ENCODE measurements at places on chromosomes 2 and 18.

DNA sequence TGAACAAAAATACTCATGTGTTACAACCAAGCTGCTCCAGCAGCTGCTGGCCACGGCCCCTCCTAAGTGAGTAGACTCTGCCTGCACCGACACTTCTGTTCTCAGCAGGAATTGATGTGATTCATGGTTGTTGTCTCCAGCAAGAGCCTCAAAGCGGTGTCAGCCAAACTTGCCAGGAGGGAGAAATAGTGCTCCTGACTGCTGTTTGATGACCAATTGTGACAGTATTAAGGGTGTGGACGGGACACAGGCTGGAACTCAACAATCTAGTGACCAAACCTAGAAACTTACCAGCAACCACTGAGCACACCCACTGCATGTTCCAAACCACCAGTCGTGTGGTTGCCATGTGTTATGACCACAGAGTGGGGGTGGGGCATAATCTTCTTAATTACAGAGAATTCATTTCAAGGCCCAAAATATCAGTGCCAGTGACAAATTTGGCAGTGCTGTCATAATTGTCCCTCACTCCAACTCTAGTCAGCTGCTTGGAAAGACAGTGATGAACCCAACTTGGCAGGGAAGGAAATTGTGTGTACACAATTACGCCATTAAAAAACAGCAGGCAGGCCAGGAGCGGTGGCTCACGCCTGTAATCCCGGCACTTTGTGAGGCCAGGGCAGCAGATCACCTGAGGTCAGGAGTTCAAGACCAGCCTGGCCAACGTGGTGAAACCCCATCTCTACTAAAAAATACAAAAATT, 30.4 kb downstream of the FBLN7 start:
- no peak for DNase-seq

DNA sequence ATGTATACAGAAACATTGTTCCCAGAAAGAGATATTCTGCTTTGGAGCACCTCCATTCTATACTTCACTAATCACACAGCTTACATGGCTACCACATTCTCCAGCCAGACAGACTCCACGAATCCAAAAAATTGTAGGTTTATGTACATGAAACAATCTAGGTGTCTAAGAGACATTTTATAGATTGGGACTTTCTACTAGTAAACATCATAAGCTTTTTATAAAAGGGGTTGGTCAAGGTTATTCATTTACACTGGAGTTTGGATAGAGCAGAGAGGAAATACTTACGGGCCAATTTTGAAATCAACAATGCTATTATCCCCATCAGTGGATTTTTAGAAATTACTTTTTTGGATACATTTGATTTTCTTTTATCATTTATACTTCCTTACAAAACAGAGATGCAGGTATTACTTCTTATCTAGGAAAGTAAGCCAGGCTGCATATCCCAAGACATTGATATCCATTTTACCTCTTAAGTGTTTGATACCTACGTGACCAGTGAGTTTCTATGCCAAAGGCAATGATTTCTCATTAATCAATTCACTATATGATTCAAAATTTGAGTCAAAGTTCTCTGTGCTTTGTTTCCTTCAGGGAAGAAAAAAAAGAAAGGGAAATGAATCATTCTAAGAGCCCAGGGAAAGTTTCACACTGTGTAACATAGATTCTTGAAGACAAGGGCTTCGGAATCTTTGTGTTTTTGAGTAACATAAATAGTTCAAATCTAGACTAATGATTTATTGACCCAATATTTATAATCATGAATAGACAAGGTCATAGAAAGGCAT, 140.5 kb downstream of the PTH2R start:
- no peak for DNase-seq

DNA sequence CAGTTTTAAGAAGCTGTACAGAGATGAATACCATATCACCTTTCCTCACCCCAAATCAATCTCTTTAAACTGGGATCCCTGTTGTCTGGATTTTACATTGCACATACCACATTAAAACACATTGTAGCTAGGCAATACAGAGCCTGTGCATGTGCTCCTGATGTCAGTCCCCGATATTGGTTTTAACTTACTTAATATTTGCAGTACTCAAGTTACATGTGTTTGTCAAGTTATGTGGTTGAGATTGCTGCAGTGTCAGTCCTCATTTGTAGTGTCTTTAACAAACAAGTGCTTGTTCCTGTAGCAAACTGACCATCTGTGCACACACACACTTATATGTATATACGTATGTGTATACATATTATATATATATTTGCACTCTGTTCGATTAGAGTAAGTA, 10.4 kb upstream of the UBE2E3 start:
- DNase-seq, result no peak

- DNase-seq, result peak; percentile 45
Measured at GRCh38 chr2:121356058-121356640, 71.1 kb upstream of the TFCP2L1 start.

Measured in muscle of arm (tissue), 14 donors.